NAMALWA (cell line): ENCODE measurements at places on chromosomes 3 and 15.

GRCh38 chr3:22691856-22692628, 511.1 kb upstream of the UBE2E2 start:
- no peak for DNase-seq

DNA sequence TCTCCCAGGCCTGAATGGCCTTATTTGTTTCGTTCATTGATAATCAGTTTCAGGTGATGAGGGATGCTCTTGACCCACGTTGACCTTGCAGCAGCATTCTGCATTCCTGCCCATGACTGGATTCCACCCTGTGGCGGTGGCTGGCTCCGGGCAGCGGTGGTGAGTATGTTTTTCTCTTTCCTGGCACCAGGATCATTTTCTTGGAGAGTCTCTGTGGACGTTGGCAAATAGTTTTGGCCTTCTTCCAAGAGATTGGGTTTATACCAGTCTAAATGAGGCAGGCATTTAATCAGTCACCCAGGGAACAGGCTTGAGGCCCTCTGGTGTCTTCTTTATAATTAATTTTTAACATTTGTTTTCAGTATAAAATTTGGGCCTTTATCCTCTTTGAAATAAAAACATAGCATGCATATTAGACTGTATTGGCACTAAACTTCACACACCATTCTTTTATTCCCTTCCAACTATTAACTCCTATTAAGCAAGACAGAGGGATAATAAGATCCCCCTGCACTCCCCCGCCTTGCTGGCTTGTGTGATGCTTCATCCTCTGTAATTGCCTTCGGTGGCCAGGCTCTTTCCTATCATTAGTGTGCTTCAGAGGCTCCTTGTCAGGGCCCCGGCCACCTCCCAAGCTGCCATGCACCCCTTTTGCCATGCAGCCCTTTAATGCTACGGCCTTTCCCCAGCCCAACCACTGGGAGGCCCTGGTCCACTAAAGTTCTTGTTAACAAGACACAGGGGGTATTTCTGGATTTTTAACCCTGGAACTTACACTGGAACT, 176.2 kb upstream of the TOPAZ1 start:
- DNase-seq: no peak

GRCh38 chr3:1943395-1944118, 155.1 kb upstream of the CNTN4 start:
- DNase-seq: no peak

DNA sequence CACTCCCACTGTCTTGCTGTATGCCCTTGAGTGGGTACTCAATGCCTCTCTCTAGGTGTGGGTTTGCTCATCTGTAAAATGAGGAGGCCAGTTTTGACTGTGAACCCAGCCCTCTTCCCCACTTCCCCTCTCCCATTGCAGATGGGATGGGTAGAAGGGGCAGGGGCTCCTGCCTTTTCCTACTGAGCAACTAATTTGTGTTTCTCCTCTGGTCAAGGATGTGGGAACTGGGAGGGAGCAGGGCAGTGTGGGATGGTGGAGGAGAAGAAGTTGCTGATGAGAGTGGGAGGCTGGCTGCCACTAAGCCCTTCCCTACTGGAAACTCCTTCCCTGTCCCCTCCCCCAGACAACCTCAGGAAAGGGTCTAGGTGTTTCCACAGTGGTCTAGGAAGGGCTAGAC, 20.1 kb upstream of the ANKDD1A start:
- DNase-seq: no peak

DNA sequence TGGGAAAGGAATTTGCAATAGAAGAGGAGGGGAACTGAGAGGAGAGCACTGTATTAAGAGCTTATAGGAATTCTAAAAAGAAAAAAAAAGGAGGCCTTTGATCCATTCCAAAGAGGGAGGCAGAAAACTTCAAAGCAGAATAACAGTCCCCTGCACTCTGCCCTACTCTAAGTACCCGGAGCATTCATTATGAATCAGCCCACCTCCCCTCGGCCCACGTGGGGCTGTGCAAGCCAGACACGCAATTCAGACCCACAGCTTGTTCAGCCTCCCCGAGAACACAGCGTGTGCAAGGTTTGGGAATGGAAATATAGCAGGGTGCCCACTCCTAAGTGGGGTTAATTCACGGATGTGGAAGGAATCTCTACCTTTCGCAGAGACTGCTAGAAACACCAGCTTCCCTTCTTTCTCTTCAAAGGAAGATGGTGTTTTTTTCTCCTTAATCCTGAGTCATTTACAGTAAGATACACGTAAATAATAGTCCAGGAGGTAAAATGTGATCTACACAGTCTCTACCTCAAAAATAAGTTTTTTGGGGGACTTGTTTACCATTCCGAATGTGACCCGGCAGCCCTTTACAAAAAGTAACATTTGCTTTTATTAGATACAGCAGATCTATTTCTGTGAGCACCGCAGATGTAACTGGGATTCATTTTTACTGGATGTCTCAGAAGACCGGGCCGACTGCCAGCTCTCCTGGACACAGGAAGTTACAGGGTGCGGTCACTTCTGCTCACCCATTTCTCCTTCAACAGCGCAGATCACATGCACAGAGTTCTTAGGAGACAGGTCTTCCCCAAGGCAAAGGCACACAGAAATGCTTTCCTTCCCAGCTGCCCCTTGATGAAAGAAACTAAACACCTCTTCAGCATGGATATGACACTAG, 768.5 kb upstream of the CFAP20DC start:
- DNase-seq: no peak
